ENCODE measurements at places on chromosomes 1 and 21.

- no peak for DNase-seq
Observed at GRCh38 chr1:167489571-167490340, 28.6 kb downstream of the CD247 start.

DNA sequence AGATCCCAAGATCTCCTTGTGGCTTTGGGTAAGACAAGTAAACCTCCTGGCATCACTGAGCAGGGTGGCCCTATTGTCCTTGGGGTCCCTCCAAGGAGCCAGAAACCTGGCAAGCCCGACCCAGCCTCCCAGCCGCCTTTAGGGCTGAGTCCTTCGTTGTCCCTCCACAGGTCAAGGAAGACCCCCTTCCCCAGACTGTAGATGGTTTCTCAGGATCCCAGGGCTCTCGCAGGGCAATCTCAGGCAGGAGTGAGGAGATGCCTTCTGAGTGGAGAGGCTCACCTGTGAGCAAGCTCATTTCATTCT, 71.6 kb upstream of the CSF3R start:
- no peak for DNase-seq

DNA sequence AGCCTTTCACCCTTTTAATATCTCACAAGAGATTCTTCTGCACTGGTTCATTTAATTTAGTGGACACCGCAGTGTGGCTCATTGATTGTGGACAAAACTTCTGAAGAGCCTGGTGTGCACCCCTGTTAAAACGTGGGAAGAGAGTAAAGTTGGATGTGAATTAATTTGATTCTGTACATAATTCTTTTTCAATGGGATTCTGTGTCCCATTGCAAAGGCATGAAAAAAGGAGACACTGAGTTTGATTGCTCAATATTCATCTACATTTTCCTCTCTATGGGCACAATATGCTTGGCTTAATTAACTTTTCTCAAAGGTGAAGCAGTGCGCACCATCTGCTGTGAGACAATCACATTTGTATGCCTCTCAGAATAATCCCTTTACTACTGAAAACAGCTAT, 95.1 kb downstream of the BARHL2 start:
- no peak for DNase-seq

DNA sequence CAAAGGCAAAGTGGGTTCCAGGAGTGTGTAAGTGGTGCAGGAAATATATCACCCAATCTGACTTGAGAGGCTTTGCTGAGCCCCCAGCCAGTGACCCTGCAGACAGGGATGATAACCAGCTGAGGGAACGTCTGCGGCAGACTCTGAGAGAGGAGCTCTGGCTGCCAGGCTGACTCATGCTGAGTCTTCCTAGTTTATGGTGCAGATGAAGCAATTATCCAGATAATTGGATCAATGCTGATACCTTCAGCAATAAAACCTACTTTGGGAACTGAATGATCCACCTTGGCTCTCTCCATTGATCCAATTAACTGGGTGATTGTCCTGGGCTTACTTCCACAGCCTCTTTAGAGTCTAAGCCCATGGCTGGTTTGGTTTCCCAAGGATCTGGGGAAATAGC, 7.3 kb downstream of the C8B start:
- peak; percentile 89 for DNase-seq

DNA sequence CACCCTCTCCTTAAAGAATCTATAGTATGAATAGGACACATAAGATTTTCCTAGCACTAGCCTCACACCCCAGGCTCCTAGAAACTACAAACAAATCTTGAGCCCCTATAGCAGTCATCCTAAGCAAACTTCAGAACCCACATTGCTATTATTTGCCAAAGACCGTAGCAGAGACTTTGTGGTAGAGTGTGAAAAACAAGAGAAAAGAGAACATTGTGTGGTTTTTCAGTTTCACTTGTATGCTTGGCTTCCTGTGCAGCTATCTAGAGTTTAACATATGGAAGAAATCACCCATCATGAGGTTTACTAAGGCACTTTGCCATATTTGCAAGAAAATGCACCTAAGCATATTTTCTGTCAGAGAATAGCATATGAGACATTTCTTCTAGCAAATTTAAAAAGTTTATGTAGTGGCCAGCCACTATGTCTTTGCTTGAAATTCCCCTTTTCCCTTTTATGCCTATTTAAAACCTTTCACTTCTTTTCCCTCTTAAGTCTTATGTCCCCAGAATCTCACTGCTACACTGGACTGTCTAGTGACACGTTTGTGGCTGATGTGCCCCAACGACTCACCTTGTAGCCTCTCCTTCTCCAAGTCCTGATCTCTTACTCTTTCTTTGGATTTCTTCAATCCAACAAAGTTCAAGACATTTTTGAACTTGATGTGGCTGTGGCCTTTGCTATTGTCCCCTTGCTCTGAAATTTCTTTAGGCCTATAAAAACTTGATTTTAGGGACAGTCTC, 25.6 kb downstream of the CCDC190 start:
- DNase-seq: no peak

DNA sequence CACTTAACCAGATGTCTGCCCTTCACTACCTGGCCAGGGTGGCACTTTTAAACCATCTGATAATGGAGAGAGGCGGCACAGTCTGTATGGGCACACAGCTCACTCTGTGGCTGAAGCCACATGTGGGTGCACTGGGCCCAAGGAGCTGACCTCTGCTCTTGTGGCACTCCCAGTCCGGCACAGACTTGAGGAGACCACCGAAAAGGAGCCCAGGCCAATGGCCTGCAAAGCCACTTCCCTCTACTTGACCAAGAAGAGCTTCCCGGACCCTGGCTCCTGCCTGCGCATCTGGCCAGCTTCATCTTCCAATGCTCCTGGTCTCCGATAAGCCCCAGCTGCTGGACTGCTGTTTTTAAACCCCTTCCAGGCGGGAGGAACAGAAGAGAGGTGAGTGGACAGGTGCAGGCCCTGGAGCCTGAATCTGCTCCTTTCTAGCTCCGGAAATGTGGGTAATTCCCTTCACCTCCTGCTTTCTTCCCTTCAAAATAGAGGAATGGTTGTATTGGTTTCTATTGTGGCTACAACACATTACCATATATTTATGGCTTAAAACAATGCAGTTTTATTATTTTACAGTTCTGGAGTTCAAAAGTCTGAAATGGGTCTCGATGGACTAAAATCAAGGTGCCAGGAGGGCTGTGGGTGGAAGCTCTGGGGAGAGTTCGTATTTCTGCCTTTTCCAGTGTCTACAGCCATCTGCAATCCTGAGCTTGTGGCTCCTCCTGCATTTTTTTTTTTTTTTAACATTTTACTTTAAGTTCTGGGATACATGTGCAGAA, 11.6 kb downstream of the GNG4 start:
- no peak for DNase-seq

GRCh38 chr1:218517459-218517858, 172.3 kb downstream of the TGFB2 start:
- DNase-seq: no peak

- DNase-seq: no peak
Observed at GRCh38 chr1:55334160-55334559, 119.0 kb upstream of the USP24 start.
